Hematopoietic multipotent progenitor cell treated with erythropoietin and hydrocortisone succinate and interleukin-3 and kit ligand, for 15 days (in vitro differentiated cells): ENCODE measurements at places on chromosomes 4 and X.

GRCh38 chrX:17441965-17442364 is 67.0 kb downstream of the NHS start:
- no peak for DNase-seq

DNA sequence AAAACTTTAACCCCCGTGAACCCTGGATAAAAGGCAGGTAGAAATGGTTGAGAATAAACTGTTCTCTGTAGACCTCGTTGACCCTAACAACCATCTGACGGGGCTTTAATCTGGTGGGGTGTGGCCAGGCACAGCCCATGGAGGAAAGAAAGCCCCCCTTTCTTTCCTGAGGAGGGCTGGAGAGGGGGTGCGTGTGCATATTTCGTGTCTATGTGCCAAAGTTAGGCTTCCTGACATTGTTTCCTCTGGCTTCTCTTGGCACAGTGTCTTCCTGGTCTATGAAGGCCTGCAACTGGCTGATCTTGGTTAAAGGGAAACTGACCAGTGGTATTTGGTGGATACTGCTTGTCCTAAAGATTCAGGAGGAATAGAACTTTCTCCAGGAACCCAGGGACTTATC is 97.1 kb downstream of the MGST2 start:
- DNase-seq, result no peak

- DNase-seq, result no peak
Measured at GRCh38 chrX:55450259-55450658, 1.7 kb upstream of the MAGEH1 start.

- peak; percentile 1 for DNase-seq
Measured at GRCh38 chrX:69493193-69493592, 10.9 kb upstream of the NALF2 start.

GRCh38 chr4:28976369-28976768 is 1743.8 kb upstream of the PCDH7 start:
- no peak for DNase-seq
